ENCODE measurements at places on chromosomes 7 and 10. TPM values are rescaled to one million over a fixed set of nuclear protein-coding genes. Genes with fewer than 3 reads are reported as not detected.

CRHR2 gene
- total RNA-seq, result not detected

PLPP4 gene
- 4.0 TPM for total RNA-seq

NPSR1 gene
- not detected for total RNA-seq

TBC1D12 gene
- total RNA-seq, result 9.6 TPM

ELMO1 gene
- 0.45 TPM for total RNA-seq

SEMA3C gene
- total RNA-seq, result 26.2 TPM

PGAM2 gene
- total RNA-seq, result not detected

PARD3 gene
- total RNA-seq, result 44.2 TPM

FAM13C gene
- total RNA-seq, result 0.21 TPM

ST8SIA6 gene
- 1.1 TPM for total RNA-seq

GBX1 gene
- not detected for total RNA-seq

NME8 gene
- total RNA-seq, result not detected

LEP gene
- total RNA-seq, result not detected

NPC1L1 gene
- total RNA-seq, result not detected

KCND2 gene
- total RNA-seq, result 0.08 TPM

ACSM6 gene
- not detected for total RNA-seq

CACNA2D1 gene
- 11.1 TPM for total RNA-seq

TAS2R4 gene
- total RNA-seq, result 0.32 TPM

MSS51 gene
- total RNA-seq, result 0.40 TPM

BTAF1 gene
- total RNA-seq, result 24.6 TPM

TLX1 gene
- total RNA-seq, result not detected

IL2RA gene
- total RNA-seq, result not detected

PRRT4 gene
- total RNA-seq, result 0.85 TPM

GNAT3 gene
- not detected for total RNA-seq

ADIRF gene
- total RNA-seq, result not detected

AKR1D1 gene
- total RNA-seq, result 0.13 TPM

USP6NL gene
- 33.8 TPM for total RNA-seq

H2BK1 gene
- total RNA-seq, result not detected

HTRA1 gene
- total RNA-seq, result 113 TPM

TAS2R5 gene
- total RNA-seq, result 0.26 TPM

UNCX gene
- total RNA-seq, result not detected

CEP55 gene
- total RNA-seq, result 30.3 TPM

NKX2-3 gene
- total RNA-seq, result 0.19 TPM

FBXO24 gene
- 0.55 TPM for total RNA-seq

PODXL gene
- 4.6 TPM for total RNA-seq

WDR86 gene
- not detected for total RNA-seq

PRPS1L1 gene
- total RNA-seq, result not detected

OR2A12 gene
- total RNA-seq, result not detected

PLAC9 gene
- total RNA-seq, result not detected

DKK1 gene
- 0.90 TPM for total RNA-seq

ARHGAP22 gene
- 0.24 TPM for total RNA-seq

PANK1 gene
- 2.4 TPM for total RNA-seq

ZC3HAV1L gene
- total RNA-seq, result 16.2 TPM

MPP7 gene
- total RNA-seq, result 0.34 TPM

STARD3NL gene
- total RNA-seq, result 115 TPM

CH25H gene
- not detected for total RNA-seq

OGDHL gene
- 16.3 TPM for total RNA-seq

STEAP2 gene
- 0.80 TPM for total RNA-seq

VPS37D gene
- 4.3 TPM for total RNA-seq

MTERF1 gene
- 35.6 TPM for total RNA-seq

SLC26A4 gene
- total RNA-seq, result 16.7 TPM

DENND2A gene
- total RNA-seq, result 0.16 TPM
